NCI-H2081 treated with DMSO at 0.1 percent for 48 hours (cell line): ENCODE measurements at places on chromosomes 1 and 21.
A peak's percentile ranks its signal among the peaks of the same experiment; 100 is the strongest.

DNA sequence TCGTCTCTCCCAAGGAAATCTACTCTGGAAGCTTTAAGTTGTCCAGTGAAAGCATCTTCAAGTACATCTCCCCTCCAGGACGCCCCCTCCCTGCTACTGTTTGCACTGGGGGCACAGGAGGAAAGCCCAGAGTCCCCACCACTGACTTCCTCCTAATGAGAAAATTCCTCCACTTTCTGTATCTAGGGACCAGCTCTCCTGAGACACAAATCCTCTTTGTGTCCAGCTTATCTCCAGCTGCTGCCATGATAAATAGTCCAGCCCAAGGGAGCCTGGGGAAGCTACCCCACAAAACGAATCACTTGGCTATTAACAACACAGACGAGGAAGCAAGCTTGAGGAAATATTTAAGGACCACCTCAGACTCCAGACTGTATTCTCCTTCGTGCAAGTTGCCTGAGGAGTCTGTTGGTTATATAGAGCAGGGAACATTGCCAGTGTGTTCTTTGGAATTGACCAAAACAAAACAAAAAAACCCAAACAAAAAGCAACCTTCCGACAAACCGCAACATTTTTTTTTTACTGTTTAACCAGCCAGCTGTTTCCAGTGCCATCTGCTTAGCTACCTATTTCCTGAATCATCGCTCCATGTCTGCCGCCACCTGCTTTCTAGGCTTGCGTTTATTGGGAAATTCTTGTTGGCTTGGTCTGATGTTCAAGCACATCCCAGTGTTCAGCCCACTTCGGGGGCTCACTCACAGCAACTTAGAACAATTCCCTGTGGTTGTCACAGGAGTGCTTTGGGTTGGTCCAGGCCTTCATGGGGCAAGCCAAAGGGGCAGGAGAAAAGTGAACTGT lies 7.7 kb downstream of the C1orf226 start:
- no peak for DNase-seq

- no peak for DNase-seq
These were observed 280.5 kb downstream of the PLPP3 start for GRCh38 chr1:56298866-56299265.

GRCh38 chr1:200907611-200908097 lies 13.0 kb downstream of the INAVA start:
- DNase-seq = no peak

DNA sequence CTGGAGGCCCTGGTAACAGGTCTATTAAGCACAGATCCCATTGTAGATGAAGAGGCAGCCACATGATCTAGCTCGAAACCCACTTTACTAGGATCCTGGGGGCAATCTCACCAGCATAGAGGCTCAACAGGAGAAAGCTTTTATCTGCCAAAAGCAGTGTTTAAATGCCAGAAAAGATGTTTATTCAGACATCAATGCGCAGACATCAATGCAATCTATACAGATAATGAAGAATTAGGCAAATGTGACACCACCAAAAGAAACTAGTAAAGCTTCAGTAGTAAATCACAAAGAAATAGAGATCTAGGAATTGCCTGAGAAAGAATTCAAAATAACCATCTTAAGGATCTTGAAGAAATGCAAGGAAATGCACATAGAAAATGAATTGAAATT lies 32.5 kb downstream of the OR6Y1 start:
- DNase-seq = no peak

- DNase-seq = no peak
These were observed 8.6 kb downstream of the ZNF496 start for GRCh38 chr1:247322849-247323586.

- DNase-seq = no peak
These were observed 25.3 kb upstream of the ZNF697 start for GRCh38 chr1:119673171-119673940.

- DNase-seq = no peak
These were observed at the start of gene BRINP3 for GRCh38 chr1:190477762-190478148. Gene BRINP3 (minus strand): TSS chr1:190477864.

DNA sequence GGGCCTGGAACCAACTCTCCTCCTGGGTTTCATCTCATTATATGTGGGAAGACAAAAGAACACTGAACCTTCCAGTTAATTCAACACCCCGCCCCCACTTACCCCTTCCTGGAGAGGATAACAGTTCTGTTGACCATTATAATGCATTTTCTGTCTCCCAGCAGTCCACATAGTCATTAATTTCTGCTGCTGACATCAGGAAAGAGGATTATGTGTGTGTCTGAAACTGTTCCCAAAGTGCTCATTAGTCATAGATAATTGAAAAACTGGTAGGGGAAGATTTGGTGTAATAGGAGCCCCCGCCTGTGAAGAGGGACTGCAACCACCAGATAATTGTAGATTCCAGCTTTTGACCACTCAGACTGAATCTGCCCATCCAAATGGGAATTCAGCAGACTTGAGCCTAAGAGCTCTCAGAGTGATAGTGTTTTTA lies 208.7 kb downstream of the FGGY start:
- DNase-seq = no peak

DNA sequence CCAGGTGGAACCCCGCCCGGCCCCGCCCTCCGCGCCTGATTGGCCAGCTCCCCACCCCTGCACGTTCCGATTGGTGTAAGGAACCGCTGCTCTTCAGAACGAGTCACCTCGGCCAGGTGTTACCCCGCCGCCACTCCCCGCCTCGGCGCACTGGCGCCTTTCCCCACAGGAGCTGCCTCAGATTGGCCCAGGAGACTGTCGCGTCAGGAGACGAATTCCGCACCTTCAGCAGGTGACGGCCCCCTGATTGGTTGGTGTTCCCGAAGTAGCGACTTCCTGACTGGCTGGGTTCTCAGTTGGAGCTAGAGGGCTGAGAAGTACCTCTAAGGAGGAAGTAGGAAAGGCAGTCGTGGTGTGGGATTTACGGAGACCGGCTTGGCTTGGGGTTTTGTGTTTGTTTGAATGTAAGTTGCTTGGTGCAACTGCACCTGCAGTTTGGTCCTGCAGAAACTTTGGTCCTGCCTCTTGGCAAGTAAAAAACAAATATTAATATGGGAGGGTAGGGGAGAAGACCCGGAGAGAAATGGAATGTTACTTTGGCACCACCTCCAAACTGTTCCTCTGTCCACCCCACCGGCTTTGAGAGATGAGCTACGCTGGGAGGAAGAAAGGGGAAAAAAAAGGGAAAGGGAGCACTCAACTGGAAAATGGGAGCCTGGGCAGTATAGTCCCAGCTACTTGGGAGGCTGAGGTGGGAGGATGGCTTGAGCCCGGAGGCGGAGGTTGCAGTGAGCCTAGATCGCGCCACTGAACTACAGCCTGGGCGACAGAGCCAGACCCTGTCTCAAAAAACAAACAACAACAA lies 415 bp upstream of the F11R start:
- DNase-seq = peak; percentile 100

- no peak for DNase-seq
These were observed 7.8 kb downstream of the RASAL2 start for GRCh38 chr1:178101654-178102053.

DNA sequence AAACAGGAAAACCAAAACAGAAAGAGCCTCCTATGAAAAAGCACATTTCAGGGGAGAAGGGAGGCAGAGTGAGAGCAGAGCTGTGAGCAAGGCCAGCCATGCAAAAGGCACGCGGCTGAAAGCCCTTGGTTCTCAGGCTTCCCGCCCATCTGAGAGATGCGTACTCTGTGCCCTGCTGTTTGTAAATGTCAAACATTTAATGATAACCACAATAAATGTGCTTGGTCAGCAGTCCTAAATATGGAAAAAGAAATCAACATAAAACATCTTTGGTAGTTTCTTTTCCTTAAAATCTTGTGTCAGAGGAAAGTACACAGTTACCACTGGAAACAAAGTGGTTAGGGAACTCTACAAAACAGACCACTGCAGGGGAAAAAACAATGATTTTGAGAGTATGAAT lies 283.1 kb downstream of the DSCAM start:
- DNase-seq = no peak

- no peak for DNase-seq
These were observed 245.3 kb downstream of the CTH start for GRCh38 chr1:70656361-70656760.

GRCh38 chr1:241645199-241645598 lies 5.0 kb upstream of the CHML start:
- no peak for DNase-seq

- DNase-seq = no peak
These were observed 106.5 kb downstream of the SPATA46 start for GRCh38 chr1:162270016-162270770.

DNA sequence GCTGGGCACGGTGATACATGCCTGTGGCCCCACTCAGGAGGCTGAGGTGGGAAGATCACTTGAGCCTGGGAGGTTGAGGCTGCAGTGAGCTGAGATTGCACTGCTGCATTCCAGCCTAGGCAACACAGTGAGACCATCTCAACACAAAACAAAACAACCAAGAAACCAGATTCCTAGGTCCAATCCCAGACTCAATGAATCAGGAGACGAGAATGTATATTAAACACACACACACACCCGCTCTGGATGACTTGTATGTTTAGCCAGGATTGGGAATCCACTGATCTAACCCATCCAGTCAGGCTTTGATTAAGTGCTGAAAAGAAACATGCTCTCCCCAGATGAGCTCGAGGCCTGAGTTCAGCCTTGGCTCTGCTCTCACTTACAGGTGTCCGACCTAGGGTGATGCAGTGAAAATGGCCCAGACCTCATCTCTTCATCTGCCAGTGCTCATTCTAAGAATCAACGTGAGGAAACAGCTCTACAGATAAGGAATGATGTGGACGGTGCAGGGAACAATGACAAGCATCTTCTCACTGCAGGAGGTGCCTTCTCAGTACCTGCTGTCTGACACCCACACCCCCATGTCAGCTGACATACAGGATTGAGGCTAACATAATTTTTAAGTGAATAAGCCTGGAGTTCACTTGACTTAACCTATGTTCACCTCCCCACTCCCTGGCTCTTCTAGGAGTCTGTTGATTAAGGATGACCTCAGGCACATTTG lies 15.3 kb upstream of the SRSF4 start:
- DNase-seq = no peak

DNA sequence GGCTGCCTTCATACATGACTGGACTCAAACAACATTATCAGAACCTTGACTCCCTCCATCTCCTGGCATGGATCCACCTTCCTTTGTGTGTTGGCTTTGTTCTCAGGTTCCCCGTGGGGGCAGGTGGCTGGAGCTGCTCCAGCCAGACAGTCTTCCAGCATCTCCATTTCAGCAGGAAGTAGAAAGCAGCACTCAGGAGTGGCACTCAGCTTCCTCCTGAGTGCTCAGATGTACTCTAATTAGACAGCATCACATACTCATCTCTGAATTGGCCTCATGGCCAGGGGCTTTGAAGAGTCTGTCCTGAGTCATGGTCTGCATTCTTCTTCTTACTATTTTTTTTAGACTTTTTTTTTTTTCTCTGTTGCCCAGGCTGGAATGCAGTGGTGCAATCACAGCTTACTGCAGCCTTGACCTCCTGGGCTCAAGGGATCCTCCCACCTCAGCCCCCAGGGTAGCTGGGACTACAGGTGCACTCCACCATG lies 27.9 kb downstream of the OVAAL start:
- peak; percentile 51 for DNase-seq

- no peak for DNase-seq
These were observed at the start of gene AGMAT for GRCh38 chr1:15584489-15585363. Gene AGMAT (minus strand): TSS chr1:15585051. CDS start chr1:15584967, 84 bp downstream.

GRCh38 chr1:160162931-160163330 lies 11.5 kb downstream of the ATP1A4 start:
- DNase-seq = no peak

DNA sequence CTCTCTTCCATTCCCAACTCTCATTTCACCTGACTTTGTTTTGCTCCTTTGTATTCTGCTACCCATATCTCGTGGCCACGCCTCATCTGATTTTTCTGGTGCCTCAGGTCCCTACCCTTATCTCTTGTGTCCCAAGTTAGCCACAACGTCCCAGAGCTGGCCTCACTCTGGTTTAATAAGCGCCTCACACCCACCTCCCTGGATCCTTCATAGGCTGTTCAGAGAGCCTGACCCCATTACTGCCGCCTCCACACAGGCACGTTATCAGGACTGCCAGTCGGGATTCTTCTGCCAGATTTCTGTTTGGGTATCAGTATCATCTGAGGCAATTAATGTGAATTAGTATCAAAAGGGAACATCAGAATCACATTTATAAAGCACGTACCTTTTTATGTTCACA lies 34.7 kb upstream of the TMEM125 start:
- DNase-seq = no peak

DNA sequence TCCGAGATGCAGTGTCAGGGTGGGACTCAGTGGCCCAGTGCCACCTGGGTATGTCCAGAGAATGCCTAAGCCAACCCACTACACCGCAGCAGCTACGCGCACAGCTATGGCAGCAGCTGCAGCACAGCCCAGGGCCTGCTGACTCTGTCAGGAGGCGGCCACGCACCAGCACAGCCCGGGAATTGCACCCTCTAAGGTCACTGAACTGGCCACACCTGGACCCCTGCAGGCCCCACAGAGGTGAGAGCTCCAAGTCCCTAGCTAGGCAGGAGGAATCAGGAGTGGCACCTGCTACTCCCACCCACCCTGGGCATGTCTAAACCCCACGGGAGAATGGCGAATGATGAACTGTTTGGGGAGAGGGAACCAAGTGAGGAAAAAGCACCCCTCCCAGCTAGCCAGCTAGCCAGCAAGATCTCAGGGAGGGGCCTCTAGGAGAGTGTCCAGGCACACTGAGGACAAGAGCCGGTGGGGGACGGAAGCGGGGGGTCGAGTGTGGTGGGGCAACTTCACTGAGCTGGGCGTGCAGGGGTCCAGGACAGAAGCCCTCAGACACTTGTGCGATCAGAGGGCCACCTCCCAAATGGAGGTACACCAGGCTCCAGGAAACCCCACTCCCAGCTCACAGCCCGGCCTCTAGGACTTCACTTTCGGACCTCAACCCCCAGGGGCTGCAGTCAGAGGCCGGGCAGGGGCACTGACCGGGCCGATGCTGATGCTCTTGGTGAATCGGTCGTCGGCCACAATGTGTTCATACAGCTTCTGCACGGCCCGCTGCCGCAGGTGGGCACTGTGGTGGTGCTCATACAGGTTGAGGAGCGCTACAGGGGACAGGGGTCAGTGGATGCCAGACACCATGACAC lies 13.9 kb downstream of the LSS start:
- no peak for DNase-seq

- no peak for DNase-seq
These were observed 45.3 kb downstream of the JAK1 start for GRCh38 chr1:64920941-64921589.

DNA sequence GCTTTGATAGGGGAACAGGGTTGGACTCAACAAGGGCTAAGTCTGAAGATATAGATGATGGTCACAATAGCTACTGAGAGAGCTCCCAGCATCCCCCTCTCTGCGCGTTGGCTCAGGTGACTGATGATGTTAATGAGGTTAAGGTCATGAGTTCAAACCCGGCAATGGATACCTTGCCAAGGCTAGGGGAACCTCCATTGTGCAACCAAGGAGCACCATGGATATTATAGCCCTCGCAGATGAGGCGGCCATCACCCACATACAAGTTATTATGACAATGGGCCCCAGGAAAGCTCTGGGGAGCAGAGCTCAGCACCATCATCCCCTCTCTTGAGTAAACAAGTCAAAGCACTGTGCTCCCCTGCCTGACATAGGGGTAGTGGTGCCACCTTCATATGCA lies 8.2 kb downstream of the KCNA2 start:
- no peak for DNase-seq

DNA sequence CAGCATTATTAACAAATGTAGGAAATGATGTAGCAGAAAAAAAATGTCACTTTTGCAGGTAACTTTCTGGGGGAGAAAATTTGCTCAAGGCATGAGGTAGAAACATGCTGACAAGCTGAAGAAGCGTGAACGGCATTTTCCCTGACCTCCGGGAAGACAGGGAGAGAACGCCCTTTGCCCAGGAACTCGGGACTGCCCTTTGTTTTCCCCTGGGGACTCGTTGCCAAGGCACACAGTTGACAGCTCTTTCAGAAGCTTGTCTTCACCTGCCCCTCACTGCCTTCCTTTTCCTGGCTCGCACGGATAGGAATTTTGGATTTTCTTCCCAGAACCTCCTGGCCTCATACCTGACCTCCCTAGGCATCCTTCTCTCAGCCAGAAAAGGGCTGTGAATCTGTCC lies 52.7 kb upstream of the COA6 start:
- no peak for DNase-seq
